Activated CD8-positive, alpha-beta T cell treated with anti-CD3 and anti-CD28 coated beads for 36 hours (primary cell): ENCODE measurements at places on chromosomes 3 and 15.

- no peak for DNase-seq
Observed at GRCh38 chr3:4052706-4053105, 250.5 kb upstream of the SETMAR start.

- DNase-seq: no peak
Observed at GRCh38 chr3:190320594-190321362, 1.5 kb downstream of the CLDN1 start.

DNA sequence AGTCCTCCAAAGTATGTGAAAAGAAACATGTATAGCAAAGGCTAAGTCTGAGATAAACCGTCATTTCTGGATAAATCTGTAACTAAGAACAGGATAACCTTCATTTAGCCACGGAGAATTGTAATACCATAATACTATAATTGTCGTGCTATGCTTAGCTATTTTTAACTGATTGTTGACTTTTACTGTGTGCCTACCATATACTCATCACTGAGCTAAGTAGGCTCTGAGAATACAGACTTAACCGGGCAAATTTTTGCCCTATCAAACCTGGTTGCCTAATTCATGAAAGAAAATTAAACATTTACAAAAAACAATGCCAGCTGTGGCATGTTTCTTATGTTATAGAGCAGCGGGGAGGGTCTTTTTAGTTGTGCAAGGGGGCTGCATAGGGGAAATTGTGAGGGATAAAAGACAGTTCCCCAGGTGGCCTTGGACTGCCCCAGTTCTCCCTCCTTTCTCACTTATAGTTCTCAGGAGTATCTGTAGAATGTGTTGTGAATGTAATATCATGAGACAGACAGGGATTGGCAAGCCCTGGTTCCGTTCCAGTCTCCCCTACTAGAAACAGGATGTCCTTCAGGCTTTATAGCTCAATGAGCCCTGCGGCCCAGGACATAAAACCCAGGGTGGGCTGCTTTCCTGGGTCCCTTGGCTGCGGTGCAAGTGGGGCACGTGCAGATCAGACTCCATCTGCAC is 318.5 kb downstream of the GBE1 start:
- DNase-seq: no peak

GRCh38 chr3:51908026-51908425 is 4.9 kb upstream of the IQCF1 start:
- no peak for DNase-seq

GRCh38 chr3:72516361-72516760 is 331.9 kb downstream of the SHQ1 start:
- no peak for DNase-seq

DNA sequence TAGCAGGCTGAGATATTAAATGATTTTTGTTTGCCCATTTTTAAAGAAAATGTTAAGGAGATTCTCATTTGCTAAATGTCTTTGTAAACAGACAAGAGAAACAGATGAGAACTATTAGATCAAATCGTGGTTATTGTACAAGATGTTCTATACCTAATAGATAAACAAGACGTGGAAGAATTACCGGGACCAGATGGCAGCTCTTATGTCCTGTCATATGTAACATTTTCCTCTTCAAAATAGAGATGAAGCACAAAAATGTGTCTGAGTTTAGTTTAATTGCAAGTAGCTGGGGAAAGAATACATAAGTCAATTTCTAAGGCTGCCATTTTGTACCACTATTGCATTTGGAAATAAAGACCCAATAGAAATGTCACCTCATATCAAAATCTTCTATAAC is 553.7 kb downstream of the TUSC7 start:
- DNase-seq: no peak

DNA sequence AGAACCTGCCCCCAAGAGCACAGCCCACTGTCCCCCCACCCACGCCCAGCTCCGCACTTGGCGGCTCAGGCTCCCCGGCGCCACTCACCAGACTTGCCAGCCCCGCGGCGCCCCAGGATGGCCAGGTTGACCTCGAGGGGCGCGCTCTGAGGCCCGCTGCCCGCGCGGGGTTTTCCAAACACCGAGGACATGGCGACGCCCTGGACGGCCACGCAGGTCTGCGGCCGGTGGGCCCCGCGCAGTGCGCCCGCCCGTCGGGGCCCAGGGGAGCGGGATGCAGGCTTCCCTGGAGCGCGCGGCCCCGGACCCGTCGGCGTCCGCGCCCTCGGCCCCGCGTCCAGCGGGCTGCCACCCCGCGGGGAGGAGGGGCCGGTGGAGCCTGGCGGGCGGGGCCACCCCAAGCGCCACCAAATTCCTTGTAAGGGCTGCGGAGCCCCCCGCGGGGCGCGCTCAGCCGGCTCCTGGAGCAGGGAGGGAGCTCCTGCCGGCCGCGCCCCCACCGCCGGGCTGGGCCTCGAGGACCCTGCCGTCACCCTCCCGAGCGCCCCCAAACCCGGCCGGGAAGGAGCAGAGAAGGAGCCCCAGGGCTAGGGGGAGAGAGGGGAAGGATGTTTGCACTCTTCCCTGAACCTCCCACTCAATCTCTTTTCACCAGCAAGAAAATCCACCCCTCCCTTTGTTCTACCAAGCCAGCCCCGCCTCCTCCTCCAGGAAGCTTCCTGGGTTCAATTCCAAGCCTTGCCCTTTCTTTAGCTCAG is at the start of gene RASL12:
Gene RASL12 (minus strand): TSS at position 347 of the 758 bp plus-strand sequence. CDS start 156 bp downstream, at position 191.
- no peak for DNase-seq

DNA sequence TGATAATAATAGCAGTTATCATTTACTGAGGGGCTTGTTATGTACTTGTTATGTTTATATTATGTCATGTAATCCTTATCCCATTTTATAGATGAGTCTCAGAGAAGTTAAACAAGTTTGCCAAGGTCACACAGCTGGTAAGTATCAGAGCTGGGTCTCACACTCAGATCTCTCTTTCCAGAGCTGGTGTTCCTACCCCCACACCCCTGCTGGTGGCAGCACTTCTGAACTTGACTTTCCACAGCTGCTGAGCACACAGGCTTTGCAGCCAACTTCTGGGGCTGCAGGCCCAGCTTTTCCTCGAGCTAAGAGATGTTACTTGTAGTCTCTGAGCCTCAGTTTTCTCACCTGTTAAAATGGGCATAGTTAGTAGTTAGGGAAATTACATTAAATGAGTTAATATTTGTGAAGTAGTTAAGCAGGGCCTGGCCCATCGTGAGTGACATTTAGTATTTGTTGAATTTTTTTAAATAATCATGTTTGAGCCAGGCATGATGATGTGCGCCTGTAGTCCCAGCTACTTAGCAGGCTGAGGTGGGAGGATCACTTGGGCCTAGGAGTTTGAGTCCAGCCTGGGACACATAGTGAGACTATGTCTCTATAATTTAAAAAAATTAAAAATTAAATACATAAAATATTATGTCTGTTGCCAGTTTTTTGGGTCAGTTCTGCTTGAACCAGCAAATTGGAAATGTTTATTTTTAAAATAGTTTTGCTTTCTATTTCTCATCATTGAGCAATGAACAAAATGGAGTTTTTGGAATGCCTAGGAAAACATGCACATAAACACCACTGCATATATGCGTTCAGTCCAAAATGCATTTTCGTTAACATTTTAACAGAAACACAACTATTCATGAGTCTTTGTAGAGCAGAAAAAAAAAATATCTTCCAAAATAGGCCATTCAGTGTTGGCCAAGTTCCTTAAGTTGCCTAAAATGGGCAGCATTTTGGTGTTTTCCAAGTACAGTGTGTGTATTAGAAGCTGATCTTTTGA is 87.3 kb downstream of the SMAD6 start:
- DNase-seq: peak; percentile 23

- no peak for DNase-seq
Observed at GRCh38 chr3:188978421-188979171, 193.2 kb upstream of the TPRG1 start.

- DNase-seq: no peak
Observed at GRCh38 chr3:184556582-184557347, 4.8 kb upstream of the EPHB3 start.

- DNase-seq: peak; percentile 36
Observed at GRCh38 chr3:18424213-18424728, 868 bp downstream of the SATB1 start.

DNA sequence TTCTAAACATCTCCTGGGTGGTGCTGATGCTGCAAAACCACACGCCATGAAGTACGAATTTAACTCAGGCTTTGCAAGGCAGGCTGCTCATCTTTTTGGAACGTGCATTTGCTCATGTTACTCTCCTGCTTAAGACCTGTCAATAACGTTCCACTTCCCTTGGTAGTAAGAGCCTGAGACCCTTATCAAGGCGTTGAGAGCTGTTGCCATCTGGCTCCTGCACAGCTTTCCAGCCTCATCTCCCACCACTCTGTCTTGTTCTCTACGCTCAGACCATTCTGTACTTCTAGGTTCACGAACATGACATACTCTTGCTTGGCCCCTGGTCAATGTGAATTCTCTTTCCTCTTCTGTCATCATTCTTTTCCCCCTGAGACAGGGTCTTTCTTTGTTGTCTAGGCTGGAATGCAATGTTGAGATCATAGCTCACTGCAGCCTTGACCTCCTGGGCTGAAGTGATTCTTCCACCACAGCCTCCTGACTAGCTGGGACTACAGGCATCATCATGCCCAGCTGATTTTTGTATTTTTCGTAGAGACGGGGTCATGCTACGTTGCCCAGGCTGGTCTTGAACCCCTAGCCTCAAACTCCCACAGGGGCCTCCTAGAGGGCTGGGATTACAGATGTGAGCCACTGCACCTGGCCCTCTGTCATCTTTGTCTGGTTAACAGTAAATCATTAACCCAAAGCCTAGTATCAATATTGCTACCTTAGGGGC is 202.8 kb downstream of the CADPS start:
- no peak for DNase-seq

GRCh38 chr15:79524531-79524930 is 92.4 kb downstream of the MINAR1 start:
- DNase-seq: no peak

DNA sequence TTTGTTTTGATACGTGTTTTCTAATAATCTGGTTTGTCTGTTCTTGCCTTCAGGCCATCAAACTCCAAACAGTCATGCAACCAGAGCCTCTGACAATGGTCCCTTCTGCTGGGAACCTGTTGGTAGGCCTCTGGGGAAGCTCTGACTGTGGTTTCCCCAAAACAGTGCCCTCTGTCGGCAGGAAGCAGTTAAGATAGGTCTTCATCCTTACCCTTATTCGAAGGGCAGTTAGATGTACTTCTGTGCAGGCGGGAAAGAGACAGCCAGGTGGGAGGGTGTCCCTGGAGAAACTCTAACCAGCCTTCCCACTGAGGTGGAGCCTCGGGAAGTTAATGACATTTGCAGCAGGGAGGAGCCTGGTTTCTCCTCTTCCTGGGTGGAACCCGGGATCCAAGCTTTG is 81.6 kb upstream of the CHMP2B start:
- DNase-seq: peak; percentile 36

GRCh38 chr15:90529011-90529370 is 732 bp upstream of the CRTC3 start:
- DNase-seq: no peak

- no peak for DNase-seq
Observed at GRCh38 chr3:74200952-74201351, 413.5 kb downstream of the CNTN3 start.

DNA sequence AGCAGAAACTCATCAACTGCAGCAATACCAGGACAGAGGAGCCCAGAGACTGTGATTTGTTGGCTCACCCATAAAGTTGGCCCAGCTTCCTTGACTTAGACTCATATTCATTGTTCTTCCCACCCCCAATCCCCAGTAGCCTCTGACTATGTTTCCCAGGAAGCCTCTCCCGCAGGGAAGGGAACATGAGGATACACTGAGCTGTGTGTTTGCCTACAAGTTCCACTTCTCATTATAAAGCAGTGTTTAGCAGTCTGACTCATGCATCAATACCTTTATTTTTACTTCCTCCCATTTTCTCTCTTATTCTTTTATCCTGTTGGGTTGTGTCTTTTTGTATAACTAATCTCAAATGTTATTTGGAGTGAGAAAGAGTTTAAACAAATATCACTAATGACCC is 111.6 kb upstream of the PHLDB2 start:
- no peak for DNase-seq

- DNase-seq: no peak
Observed at GRCh38 chr3:22007368-22007767, 256.4 kb upstream of the ZNF385D start.
